ENCODE measurements at places on chromosomes 7 and 10. TPM values are rescaled to one million over a fixed set of nuclear protein-coding genes. Genes with fewer than 3 reads are reported as not detected.

The LIPK gene
- total RNA-seq, result not detected

The HABP2 gene
- 0.19 TPM for total RNA-seq

The MBL2 gene
- total RNA-seq, result not detected

The KIAA1549 gene
- total RNA-seq, result 0.56 TPM

The GPR26 gene
- total RNA-seq, result not detected

Measured in regular cardiac myocyte (primary cell).